ENCODE measurements at places on chromosomes 7 and 10.
A peak's percentile ranks its signal among the peaks of the same experiment; 100 is the strongest.

GRCh38 chr7:130733931-130734814 is at the start of gene KLF14:
KLF14 (minus strand) TSS chr7:130734207; CDS start chr7:130734033, 174 bp downstream.
- DNase-seq = peak; percentile 47

- DNase-seq = no peak
These were observed 209.0 kb upstream of the FZD1 start for GRCh38 chr7:91055219-91055618.

DNA sequence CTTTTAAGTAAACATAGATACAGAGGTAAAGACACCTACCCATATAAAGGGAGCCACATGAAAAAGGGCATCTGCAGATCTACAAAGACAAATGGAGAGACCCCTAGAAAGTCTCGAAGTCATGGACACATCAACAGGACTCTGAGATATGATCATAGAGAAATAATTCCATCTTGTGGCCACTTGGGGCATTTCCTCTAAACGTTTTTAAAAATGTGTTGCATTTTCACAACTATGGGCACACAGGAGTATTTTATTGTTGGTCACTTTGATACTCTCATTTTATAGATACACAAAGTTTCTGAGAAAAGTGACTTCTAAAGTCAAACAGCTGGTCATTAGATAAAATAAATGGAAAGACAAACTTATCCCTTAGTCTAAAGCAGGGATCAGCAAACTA is 87.1 kb downstream of the CRTAC1 start:
- peak; percentile 1 for DNase-seq

DNA sequence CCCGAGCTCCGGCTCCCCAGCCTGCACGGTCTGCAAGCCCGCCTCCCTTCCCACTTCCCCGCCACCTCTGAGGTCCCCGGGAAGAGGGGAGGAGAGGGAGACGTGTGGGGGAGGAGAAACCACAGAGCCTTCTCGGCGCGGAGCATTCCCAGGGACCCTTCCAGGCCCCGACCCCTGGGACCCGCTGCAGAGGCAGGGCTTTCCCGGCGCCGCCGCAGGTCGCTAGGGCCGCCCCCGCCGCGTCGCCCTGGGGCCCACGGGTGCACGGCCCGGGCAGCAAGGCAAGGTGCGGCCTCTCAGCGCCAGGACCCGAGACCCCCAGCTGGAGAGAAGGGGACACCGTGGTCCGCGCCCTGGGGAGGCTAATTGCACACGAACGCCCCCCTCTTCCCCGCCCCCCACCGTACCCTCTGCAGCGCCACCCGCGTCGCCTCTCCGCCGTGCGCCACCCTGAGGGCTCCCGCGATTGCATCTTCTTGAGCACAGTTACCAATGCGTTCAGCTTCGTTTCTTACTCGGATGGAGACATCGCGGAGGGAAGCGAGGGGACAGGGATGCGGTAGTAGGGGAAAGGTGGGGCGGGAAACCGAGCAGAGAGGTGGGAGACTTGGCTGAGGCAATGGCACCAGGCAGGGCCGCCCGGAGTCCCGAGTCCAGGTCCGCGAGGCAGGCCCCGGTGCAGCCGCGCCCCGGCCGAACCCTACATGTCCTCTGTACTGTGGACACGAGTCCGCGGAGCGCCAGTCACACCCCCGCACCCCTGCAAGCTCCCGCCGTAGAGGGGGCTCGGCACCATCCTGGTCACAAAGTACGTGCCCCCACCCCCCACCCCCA is 28.9 kb downstream of the SKIDA1 start:
- peak; percentile 78 for DNase-seq

- peak; percentile 91 for DNase-seq
These were observed 105.7 kb downstream of the RPS24 start for GRCh38 chr10:78139341-78139740.

DNA sequence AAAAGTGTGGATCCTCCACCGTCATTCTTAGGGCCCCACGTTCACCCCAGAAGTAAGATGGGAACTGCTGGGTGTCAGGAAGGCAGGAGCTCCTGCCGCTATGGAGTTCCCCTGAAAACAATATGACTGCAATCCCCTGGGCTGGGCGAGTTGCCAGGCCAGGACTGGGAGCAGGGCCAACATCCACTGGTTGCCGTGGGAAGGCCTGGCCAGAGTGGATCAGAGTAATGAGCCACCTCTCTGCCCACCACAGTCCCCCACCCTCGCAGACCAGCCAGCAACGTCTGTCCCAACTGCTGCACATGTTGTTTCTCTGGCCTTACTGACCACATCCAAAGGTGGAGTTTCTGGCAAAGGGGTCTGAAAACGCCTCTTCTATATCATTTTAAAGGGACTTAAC is 86.6 kb downstream of the STRA8 start:
- DNase-seq = peak; percentile 38

GRCh38 chr10:3264161-3264761 is 91.7 kb upstream of the PITRM1 start:
- no peak for DNase-seq

DNA sequence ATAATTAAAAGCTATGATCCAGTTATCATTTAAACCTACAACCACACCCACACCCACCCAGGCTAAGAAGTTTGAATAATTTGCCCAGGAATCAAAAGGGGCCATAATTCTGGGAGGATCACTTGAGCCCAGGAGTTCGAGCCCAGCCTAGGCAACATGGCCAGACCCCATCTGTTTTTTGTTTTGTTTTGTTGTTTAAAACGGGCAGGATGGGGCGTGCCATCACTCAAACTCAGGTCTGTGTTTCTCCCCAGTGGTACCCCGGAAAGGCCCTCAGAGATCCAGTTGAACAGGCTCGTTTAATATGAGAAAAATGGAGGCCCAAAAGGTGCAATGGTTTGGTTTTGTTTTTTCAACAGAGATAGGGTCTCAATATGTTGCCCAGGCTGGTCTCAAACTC is 23.3 kb downstream of the HSPB1 start:
- DNase-seq = no peak

- peak; percentile 82 for DNase-seq
These were observed 690 bp downstream of the SEPTIN7 start for GRCh38 chr7:35801392-35802101.

- DNase-seq = no peak
These were observed 339.4 kb upstream of the SHH start for GRCh38 chr7:156151658-156152057.

DNA sequence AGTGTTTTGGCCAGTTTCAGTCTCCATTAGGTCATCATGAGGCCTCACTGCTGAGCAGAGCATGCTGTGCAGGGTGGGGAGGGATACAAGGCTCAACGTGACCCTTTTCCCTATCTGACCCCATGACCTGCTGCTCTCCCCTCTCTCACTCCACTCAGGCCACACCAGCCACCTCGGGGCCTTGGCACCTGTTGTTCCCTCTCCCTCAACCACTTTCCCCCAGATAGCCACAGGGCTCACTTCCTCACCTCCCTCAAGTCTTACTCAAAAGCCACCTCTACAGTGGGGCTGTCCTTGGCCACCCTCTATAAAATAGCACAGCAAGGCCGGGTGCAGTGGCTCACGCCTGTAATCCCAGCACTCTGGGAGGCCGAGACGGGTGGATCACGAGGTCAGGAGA is 13.9 kb downstream of the SH3PXD2A start:
- DNase-seq = no peak

GRCh38 chr7:36311539-36311938 is 78.1 kb upstream of the ANLN start:
- DNase-seq = no peak

DNA sequence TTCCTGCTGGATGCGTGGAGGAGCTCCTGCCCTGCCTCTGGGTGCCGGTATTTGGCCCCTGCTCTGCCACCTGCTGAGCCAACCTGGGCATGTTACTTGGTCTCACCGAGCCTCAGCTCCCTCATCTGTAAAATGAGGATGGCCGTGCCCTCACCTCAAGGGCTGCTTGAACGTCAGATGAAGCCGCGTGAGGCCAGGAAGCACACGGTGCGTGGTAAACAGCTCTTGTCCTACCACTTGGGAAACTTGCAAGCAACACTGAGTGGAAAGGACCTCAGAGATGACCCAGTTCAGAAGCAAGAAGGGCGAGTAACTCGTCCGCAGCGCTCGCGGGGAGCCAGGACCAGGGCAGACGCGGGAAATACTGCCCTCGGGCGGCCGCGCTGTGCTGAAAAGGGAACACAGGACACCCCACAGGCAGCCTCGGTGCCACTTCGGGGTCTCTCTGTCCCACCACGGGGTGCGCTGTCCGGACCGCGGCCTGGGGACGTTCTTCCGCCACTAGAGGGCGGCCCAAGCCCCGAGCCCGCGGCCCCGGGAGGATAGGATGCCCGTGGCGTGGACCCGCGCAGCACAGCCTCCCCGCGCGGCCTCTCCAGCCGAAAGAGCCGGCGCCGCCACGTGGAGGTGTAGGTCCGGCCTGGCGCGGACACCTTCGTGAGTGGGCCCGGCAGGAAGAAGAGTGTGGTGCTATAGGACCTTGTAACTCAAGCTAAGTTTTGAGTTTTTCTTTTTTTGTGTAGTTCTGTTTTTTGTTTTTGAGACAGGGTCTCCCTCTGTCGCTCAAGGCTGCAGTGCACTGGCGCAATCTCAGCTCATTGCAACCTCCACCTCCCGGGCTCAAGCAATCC is 94.1 kb downstream of the PRKAG2 start:
- DNase-seq = peak; percentile 63

DNA sequence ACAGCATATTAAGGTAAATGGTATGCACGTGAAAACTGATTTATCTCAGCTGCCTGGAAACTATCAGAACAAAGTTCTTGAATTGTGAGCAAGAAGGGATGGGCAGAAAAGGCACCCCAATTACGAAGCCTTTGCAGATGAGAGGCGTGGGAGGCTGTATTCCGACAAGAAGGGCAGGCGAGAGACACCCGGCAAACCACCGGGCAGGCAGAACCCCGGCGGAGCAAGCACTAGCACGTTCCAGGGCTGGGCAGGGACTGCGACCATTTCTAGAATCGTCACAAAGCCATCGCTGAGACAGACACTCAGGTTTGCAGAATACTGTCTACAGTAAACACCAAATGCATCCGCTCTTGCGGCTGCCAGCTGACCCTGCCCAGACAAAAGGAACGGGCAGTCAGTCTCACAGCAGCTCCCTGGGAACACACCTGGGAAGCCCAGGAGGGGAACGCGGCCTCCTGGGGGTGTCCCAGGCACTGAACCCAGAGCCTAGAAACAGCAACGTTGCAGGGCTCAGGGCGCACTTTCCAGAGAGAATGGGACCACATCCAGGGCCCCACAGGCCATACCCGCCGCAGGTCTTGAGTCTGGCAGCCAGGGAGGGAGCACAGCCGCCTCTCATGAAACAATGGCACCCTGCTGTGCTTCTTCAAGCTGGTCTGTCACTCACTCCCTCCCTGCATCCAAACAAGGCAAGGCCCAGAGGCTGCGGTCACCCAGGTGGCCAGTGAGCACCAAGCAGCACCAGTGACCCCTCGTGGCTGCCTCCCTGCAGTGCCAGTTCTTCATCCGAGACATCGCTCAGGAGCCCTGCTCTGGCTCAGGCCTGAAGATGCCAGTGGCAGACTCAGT is 261.9 kb downstream of the PTPRN2 start:
- DNase-seq = no peak

DNA sequence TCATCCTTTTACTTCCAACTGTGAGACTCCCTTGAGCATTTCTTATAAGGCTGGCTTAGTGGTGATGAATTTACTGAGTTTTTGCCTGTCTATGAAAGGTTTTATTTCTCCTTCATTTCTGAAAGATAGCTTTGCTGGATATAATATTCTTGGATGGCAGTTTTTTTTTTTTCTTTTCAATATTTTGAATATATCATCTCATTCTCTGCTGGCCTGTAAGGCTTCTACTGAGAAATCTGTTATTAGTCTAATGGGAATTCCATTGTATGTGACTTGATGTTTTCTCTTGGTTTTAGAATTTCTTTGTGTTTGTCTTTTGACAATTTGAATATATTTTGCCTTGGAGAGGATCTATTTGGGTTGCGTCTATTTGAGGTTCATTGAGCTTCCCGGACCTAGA is 22.4 kb downstream of the PHTF2 start:
- DNase-seq = no peak

DNA sequence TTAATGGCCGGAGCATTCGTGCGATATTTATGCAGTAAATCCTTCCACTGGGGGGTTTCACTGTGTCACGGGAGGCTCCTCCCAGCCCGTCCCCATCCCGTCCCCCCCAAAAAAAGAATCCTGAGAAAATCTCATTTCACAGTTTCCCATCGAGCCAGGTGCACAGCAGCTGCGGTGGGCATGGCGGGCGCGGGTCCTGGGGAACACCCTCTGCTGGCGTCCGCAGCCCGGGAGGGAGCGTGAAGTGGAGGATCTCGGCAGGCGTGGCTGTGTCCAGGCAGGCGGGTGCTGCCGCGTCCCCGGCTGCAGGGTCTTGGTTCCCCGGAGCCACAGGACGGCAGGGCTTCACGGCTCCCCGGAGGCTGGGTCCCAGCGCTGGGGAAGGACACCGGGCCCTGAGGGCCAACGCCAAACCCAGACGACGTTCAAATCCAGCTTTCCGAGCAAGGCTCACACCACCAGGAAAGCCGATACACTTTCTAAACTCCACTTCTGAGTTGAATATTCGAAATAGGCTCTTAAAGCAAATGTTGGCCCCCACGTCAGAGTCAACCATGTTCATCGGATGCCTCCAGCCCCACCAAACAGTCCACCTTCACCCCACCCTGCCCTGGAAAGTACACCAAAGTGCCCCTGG is 55.7 kb downstream of the PDGFA start:
- no peak for DNase-seq

GRCh38 chr10:22684699-22685098 is 29.7 kb downstream of the PIP4K2A start:
- no peak for DNase-seq

- DNase-seq = peak; percentile 79
These were observed 2.7 kb upstream of the PRXL2A start for GRCh38 chr10:80405626-80406025.

GRCh38 chr10:92567952-92568600 is 5.8 kb downstream of the IDE start:
- DNase-seq = no peak

DNA sequence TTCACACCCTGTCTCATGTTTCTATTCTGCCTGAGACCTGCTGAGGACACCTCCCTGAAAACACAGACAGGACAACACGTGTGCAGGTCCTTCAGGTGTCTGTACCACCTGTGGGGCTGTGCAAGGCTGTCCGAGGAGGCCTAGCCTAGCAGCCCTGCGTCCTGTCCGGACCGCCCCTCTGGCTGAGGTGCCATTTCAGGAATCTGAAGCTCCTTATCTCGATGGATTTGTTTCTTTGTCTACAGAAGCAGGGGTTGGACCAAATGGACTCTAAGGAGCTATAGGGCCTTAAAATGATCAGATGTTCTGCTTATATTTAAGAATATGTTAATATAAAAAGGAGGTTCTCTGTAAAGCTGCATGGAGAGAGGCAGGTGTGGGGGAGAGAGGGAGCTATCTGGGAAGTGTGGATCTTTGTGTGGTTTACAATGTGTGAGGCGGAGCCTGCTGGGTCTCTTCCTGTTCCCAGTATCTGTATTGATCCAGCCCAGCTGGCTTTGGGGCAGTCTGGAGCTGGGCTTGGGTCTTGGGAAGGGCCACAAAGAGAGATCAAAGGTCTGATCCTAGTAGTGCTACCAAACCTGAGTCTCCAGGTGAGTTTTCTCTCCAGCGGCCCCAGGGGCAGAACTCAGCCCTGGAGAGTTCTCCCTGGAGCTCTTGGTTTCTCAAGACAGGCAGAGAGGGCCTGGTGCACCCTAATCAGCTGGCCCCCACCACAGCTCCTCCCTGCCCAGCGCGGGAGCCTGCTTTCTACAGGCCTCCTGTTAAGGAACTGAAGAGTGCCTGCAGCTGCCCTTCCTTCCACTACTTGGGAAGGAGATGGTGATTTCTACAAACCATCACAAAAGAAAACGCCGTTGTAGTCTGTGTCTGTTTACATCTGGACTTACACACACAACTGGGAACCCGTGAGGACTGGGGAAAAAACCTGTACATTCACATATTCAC is 3.4 kb upstream of the MNX1 start:
- no peak for DNase-seq
